Posterior vena cava (tissue), 2 donors: ENCODE measurements at places on chromosomes 4 and X. TPM values are rescaled to one million over a fixed set of nuclear protein-coding genes. Genes with fewer than 3 reads are reported as not detected.
A peak's percentile ranks its signal among the peaks of the same experiment; 100 is the strongest.

- peak; percentile 42 for DNase-seq
These were observed 20.2 kb upstream of the MRFAP1 start for GRCh38 chr4:6620296-6620695.

DNA sequence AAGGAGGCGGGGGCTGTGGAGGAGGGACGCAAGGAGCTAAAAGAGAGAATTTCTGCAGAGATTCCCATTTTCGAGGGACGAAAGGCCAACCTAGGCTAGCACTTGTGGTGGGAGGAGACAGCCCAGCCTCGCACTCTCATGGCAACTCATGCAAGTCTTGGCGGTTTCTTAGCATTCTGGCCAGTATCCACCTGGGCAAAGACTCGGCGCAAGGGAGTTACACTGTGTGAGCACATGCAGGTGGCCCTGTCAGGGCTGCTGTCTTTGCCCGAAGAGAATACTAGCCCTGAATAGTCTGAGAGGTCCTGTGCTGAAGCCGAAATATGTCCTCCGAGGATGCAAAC lies 15.5 kb downstream of the MCF2 start:
- DNase-seq: no peak

- DNase-seq: no peak
These were observed 231.5 kb downstream of the MAML3 start for GRCh38 chr4:139922406-139923024.

DNA sequence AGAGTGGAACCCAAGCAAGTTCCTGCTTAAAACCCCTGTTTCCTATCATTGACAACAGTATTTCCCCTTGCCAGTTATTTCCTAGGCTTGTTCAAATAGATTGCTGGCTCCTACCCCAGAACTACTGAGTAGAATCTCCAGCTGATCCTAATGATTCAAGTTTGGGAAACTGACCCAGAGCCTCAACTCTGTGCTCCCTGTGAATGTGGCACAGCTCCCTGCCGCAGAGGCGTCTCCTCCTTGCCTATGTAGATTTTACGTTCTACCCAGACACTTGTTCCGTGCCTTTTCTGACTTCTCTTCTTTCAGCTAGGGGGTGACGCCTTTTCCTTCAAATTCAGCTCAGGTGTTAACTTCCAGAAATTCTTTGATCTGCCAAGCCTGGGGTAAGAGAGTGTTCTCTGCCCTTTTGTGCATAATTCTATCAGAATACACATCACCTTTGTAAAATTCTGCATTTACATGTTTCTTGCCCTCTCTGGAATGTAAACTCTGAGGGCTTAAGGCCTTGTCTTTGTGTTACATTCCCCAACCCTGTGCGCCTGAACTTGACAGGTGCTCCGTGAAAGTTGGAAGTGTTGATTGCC lies 4.4 kb downstream of the LSM6 start:
- no peak for DNase-seq

GRCh38 chr4:159178151-159178546 lies 75.3 kb downstream of the RAPGEF2 start:
- no peak for DNase-seq

DNA sequence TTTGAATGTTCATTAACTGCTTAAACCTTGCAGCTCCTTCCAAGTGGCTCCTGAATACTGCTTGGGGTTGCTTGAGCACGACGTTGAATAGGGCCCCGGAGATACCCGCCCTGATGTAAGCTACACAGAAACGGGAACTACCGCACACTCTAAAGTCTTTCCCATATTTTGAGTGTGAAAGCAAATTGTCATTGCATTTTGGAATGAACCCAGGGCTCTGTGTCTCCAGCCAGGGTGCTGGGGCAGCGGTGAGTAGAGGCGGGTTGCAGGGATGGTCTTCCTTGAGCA lies 59.4 kb upstream of the HELT start:
- no peak for DNase-seq

- no peak for DNase-seq
These were observed 38.2 kb downstream of the AFF1 start for GRCh38 chr4:86972997-86973396.

- no peak for DNase-seq
These were observed 13.2 kb upstream of the IRF2 start for GRCh38 chr4:184487503-184487902.

- no peak for DNase-seq
These were observed 107.2 kb upstream of the NALF2 start for GRCh38 chrX:69396916-69397315.

GRCh38 chr4:79164907-79165610 lies 160.8 kb downstream of the NAA11 start:
- DNase-seq: no peak

Gene VGLL1
- total RNA-seq: not detected

Gene TMPRSS11F
- not detected for total RNA-seq

Gene SATL1
- total RNA-seq: not detected

Gene SMR3B
- not detected for total RNA-seq

Gene REPS2
- total RNA-seq: 5.3 TPM

Gene AMTN
- total RNA-seq: not detected
